ENCODE measurements at places on chromosomes 11 and 22.

GRCh38 chr11:3736816-3737215 is 60.5 kb downstream of the NUP98 start:
- no peak for DNase-seq

- DNase-seq = no peak
Observed at GRCh38 chr22:29031227-29032011, 30.2 kb downstream of the C22orf31 start.

DNA sequence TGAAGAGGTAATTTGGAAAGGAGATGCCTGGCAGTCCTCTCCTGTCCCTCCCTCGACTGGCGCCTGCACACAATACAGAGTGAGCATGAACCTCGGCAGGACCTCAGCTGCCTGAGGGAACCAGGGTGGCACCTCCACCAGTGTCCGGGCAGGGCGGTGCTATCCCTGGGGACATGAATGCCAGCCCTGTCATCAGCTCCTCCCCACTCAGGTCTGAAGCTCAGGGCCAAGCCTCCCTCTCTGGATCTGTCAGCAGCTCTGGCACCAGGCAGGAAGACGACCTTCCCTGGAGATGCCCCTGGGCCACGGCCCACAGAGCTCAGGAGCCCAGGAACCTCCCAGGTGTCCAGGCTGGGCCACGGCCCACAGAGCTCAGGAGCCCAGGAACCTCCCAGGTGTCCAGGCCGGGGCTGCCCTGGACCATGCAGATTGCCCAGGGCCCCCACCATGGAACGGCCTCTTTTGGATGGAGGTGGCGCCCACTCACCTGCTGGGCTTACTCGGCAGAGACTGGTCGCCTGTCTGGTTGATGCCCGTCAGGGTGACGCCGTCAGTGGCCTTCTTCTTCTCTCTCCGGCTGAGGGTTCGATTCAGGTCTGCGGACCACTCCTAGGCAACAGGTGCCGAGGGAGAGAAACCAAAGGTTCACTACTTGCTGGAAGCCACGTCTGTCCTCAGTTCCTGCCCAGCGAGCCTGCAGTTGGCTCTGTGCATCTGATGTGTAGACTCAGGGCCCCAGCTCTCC is 21.7 kb upstream of the ARFGAP3 start:
- DNase-seq = no peak

DNA sequence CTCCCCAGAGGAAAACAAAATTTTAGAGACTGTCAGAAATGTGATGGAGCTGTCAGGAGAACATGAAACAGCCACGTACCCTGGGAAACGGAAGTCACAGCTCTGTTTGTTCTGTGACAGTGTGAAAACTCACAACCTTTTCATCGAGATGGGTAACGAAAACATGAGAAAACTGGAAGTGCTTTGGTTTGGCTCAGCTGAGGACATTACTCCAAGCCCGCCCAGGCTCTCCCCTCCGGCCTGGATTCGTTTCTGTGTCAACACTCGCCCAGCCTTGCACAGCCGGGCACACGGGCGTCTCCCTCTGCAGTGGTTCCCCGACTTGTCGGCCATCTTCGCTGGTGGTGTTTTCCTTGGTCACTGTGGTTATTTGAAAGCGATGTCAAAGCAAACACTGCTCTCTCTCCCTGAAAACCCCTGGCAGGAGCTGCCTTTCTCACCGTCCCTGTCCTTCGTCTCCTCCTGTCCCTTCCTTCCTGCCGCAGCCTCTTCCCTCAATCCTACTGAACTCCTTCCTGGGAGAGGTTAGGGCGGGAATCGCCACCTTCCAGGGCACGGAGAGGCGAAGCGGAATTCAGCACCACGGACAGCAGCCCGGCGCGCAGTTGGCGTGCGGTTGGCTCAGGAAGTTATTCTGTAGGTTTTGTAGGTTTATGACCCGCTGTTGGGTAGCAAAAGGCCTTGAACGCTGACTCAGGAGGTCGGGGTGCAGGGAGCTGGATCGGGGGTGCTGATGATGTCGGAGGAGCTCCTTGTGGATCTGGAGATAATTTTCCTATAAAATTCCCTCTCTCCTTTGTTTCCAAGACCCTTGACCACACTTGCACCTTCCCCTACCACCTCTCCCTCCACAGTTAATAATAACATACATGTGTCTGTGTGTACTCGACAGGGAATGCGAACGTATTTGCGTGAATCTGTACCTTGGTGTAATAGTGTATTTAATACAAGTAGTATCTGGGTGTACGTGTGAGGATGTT is 13.1 kb upstream of the RPS19BP1 start:
- no peak for DNase-seq

- no peak for DNase-seq
Observed at GRCh38 chr11:64757549-64758329, 2.0 kb downstream of the PYGM start.

- no peak for DNase-seq
Observed at GRCh38 chr22:44931077-44931540, 78.7 kb downstream of the PHF21B start.

- DNase-seq = no peak
Observed at GRCh38 chr22:43923191-43923590, 414 bp upstream of the PNPLA3 start.

DNA sequence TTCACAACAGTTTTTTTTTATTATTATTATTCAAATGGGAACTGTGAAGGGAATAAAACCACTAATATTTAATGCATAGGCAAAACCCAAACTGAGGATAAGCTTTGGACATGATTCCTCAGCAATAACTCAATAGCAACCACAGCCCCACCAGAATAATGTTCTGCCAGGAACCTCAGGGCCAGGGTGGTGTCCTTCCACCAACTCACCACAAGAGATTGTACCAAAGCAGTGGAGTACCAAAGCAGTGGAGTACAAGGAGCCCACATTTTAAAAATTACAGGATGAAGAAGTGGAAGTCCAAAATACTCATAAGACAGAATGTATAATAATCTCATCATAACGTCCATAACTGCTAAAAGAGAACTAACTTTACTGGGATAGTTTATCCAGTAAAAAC is 32.5 kb upstream of the FZD4 start:
- DNase-seq = no peak

GRCh38 chr11:66081505-66081904 is 11.4 kb downstream of the PACS1 start:
- DNase-seq = no peak

DNA sequence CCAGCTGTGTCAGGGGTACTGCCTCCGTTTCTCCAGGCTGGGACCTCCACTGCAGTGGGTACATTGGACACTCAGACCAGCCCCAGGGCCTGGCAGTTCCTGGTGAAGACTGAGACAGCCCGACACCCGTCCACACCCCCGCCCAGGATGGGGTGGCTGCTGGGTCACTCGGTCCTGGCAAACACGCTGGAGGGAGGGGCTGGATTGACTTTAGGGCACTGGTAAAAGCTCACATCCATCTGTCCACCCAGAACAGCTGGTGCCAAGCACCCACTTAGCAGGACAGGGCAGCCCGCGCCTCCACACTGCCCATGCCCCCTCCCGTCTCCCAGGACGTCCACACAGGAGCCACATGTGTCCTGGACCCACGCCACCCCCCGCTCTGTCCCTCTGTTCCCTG is 10.7 kb upstream of the TBX1 start:
- DNase-seq = no peak

DNA sequence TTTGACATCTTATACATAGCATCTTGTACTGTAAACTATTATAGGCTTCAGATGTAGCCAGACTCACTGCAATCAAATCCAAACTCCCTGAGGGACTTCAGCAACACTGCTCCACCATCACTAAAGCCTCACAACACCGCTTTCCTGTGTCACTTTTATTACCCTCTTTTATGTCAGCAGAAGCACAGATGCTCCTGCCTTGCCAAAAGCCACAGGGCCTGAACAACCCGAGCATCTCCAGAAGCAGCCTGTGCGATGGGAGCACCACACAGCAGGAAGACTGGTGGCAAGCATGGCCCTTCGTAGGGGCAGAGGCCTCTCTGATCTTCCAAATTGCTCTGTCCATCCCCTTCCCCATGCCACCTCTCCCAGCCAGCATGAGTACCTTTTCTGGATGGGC is 22.9 kb downstream of the TMEM123 start:
- no peak for DNase-seq

DNA sequence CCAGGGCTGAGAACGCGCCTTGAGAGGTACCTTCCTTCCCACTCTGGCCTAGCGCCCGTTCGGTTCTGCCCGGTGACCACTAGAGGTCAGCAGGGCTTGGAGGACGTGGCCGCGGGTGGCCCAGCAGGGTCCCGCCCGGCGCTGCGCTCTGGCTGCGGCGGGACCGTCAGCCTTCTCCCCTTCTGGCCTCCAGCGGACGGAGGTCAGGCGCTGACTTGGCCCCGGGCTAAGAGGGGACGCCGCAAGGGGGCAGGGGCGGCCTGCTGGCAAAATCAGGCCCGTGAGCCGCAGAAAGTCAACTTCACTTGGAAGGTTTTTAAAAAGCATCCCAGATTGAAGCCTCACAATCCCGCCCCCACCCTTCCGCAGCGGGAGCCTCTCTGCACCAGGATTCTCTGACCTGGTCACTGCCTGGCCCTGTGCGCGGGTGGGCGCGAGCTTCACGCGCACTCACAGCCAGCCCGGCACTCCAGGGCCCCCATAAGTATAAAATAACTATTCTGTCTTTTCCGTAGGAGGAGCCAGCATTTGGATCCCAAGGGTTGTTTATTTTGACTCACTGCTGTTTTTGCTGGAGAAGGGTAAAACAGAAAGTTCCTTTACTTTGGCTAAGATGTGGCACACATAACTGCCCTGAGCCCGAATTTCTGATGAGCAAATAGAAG is 23.2 kb upstream of the ZBTB16 start:
- peak; percentile 75 for DNase-seq

GRCh38 chr22:43128928-43129424 is 14.2 kb downstream of the MCAT start:
- peak; percentile 37 for DNase-seq

- no peak for DNase-seq
Observed at GRCh38 chr22:37819105-37819433, 4.1 kb upstream of the GALR3 start.

DNA sequence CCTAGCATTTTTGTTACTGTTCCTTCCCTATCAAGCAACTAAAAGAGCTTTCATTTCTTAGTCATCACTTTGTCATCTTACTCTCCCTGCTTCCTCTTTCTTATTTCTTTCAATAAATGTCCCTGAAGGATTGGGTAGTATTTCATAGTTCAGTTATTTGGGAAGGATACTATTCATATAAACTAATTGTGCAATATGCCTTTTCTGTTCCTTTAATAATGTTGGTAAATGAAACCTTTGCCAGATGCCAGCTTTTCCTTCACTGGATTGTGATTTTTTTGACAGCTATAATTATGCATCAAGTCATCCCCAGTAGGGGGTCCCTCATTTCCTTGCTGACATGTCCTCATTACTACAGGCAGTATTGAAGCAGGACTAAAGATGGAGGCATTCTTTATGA is 101.7 kb downstream of the ATM start:
- no peak for DNase-seq

DNA sequence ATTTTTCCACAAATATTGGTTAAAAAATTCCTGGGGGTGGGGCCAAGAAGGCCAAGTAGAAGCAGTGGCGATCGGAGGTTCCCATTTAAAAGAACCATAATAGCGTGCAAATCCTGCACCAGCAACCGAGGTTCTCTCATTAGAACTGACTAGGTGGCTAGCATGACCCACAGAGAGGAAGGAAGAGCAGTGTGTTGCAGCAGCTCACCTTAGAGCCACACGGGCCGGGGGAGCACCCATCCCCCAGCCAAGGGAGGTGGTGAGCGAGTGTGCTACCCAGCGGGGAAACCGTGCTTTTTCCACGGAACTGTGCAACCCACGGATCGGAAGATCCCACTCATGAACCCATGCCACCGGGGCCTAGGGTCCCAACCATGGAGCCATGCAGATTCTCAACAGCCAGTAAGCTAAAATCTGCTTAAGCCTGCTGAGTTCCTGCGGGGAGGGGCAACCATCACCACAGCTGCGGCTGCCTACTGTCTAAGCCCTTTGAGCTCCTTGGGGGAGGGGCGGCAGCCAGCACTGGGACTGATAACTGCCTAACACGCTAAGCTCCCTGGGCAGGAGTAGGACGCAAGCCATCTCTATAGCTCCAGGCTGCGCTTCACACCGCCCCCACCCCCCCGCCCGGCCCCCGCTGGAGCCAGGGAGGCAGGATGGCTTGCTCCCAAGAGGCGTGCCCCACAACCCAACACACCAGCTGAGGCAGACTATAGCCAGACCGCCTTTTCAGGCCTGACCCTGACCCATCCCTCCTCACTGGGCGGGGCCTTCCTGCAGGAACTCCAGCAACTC is 21.0 kb upstream of the HTATIP2 start:
- DNase-seq = no peak

- no peak for DNase-seq
Observed at GRCh38 chr22:42902875-42903510, 45.9 kb upstream of the ARFGAP3 start.

DNA sequence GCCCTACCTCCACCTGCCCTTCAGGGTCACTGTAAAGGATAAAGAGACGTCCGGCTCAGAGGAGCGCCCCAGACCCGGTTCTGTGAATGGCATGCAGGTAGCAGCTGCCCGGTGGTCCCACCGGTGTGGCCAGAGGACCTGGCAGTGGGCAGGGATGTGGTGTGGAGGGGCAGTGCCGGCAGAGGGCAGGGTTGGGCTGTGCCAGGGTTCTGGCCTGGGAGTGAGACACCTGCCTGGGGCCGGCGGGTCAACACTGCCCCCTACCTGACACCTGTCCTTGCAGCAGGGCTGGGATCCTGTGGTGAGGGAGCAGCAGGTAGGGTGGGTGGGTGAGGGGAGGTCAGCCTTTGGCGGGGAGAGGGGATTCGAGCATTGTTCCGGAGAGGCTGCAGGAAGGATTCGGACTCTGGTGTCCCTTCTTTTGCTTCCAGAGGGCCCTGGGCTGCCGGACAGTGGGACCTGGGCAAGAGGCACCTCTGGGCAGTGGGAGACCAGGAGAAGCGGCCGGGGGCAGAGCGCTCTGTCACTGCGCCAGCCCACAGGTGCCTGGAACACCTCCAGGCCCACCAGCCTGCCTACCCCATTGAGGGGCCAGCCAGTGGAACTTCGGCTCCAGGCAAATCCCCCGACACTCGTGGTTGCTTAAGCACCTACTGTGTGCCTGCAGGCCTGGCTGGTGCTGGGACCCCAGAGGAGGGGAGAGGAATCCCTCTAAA is 1.6 kb upstream of the PHLDA2 start:
- peak; percentile 71 for DNase-seq

DNA sequence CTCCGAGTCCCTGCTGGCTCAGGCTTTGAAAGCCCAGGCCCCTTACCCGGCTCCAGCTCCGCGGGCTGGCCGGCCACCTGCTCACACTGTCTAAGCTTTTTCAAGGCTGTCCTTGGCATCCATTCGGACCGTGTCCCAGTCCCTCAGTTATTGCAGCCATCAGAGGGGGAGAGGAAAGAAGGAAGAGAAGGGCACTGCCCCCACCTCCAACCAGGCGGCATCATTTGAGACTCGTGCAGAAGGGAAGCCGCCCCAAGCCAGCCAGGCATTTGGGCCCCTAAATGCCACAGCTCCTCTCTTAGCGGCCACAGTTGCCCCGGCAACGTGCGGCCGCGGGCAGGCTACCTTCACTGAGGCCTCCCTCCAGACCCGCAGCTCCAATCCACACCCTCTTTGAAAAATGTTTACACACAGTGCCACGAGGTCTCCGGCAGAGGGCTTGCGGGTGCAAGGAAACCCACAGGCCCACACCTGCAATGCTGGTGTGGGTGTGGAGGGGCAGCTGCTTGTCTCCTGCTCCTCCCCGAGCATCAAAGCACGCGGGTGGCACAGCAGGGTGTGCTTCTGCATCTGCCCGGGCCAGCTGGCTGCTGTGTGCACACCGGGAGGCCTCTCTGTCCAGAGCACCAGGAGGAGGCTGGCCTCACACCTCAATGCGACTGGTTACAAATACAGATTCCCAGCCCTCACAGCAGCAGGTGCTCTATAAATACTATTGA is 124.4 kb downstream of the CTTN start:
- DNase-seq = peak; percentile 64
